Stimulated activated memory B cell treated with anti-CD40 and anti-IgM and Interleukin-4, amounts not matched to agents 10 μg/mL and 1 μg/mL and 100 μg/mL, for 72 hours (primary cell): ENCODE measurements at places on chromosomes 13 and 19.
A peak's percentile ranks its signal among the peaks of the same experiment; 100 is the strongest.

- peak; percentile 14 for ATAC-seq
These were observed 19.6 kb downstream of the MPND start for GRCh38 chr19:4362831-4363545.

DNA sequence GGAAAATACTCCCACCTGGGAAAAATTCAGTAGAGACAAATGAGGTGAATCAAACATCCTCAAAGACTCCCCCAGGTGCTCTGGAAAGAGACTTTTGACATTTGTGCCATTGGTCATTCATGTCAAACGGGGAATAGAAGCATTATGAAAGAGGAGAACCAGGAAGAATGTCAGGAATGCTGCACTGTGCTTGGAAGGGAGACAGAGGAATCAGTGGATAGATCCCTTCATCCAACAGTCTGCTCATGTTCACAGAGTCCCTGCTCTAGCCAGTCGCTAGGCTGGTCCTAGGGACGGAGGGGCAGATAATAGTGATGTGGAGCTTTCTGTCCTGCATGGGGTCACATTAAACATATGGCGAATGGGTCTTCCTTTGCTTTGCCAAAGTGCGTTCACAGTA, 384.4 kb downstream of the FGF9 start:
- ATAC-seq, result no peak

- no peak for ATAC-seq
These were observed 25.1 kb downstream of the CEACAM4 start for GRCh38 chr19:41601771-41602170.

GRCh38 chr19:40960062-40960685, 30.9 kb upstream of the CYP2B6 start:
- ATAC-seq, result no peak

GRCh38 chr13:58542530-58542929, 911.0 kb downstream of the PCDH17 start:
- no peak for ATAC-seq

DNA sequence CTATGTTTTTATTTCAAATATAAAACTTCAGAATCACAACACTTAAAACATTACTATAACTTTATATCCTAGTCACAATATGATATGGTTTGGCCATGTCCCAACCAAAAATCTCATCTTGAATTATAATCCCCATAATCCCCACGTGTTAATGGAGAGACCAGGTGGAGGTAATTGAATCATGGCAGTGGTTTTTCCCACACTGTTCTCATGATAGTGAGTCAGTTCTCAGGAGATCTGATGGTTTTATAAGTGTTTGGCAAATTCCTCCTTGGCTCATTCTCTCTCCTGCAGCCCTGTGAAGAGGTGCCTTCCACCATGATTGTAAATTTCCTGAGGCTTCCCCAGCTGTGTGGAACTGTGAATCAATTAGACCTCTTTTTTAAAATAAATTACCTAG, 307.6 kb downstream of the SPRY2 start:
- ATAC-seq, result no peak

DNA sequence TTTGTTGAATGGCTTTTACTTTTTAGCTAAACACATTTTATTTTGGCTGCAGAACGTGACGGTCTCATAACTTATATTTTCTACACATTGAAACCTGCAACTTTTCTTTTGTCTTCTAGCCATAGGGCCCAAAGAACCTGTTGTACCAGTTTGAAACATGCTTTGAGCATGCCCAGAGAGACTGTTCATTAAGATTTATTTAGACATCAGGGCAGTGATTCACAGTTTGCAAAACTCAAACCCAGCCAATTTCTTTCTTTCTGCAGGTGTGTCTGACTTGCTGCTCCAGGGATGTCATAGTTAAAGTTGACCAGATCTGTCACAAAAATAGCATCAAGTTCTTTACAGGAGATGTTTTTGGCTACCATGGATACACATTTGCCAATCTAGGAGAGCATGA, 22.0 kb downstream of the SAE1 start:
- ATAC-seq, result no peak

DNA sequence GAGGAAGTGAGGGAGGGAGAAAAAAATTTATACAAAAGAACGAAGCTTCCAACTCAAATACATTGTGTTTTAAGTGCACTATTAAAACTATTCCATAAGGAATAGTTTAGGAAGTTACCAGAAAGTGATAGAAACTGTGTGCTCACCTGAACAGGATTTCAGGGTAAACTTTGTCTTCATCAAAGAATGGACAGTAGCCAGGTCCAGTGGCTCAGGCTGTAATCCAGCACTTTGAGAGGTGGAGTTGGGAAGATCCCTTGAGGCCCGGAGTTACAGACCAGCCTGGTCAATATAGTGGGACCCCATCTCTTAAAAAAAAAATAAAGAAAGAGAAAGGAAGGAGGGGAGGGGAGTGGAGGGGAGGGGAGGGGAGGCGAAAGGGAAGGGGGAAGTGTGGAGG, 13.0 kb upstream of the CDADC1 start:
- ATAC-seq, result no peak

- ATAC-seq, result no peak
These were observed 40.5 kb upstream of the GAS6 start for GRCh38 chr13:113904411-113904810.

DNA sequence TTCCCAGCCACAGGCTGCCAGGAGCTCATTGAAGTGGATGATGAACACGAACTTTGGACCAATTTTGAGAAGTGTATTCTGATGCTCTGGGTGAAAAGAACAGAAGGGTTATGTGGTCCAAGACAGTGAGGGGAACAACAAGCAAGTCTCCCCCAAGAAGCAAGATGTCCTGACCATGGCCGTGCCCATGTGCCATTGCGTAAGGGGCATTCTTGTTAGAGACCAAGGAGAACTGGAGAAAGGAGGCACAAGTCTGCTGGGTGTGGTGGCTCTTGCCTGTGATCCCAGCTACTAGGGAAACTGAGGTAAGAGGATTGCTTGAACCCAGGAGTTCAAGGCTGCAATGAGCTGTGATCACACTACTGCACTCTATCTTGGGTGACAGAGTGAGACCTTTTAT, 27.0 kb upstream of the UBAC2 start:
- ATAC-seq, result no peak

- peak; percentile 91 for ATAC-seq
These were observed 4.6 kb upstream of the APC2 start for GRCh38 chr19:1445185-1445931.

DNA sequence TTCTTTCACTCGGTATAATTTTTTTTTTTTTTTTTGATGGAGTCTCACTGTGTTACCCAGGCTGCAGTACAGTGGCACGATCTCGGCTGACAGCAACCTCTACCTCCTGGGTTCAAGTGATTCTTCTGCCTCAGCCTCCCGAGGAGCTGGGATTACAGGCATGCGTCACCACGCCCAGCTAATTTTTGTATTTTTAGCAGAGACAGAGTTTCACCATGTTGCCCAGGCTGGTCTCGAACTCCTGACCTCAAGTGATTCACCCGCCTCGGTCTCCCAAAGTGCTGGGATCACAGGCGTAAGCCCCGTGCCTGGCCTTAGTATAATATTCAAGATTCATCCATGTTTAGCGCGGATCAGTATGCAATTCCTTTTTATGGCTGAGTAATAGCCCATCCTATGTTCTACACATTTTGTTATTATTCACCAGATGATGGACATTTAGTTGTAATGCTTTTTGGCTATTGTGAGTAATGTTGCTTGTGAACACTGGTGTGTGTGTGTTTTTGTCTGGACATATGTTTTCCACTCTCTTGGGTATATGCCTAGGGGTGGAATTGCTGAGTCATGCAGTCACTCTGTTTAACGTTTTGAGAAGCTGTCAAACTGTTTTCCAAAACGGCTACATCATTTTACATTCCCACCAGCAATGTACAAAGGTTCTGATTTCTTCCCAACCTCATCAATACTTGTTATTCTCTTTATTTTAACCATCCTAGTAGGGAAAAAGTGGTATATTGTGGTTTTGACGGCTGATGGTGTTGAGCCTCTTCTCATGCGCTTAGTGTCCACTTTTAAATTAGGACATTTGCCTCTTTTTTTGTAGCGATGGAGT, 22.9 kb downstream of the PLEKHF1 start:
- ATAC-seq, result no peak

DNA sequence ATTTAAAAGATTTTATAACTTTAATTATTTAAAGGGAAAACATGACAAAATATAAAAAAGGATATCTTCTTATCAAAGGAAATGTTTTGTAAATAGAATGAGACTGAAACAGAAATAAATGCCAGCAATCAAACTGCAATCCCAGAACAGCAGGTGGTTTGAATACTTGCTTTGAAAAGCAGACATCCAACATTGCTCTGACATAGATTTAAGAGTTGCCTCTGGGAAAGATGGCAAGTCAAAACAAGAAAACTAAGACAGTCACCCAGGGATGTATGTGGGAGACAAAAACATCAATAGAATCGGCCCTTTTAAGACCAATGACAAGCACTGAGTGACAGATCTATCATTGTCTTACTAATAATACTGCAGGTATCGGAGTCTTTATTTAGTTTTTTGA, 789.7 kb upstream of the GPC6 start:
- ATAC-seq, result no peak

GRCh38 chr19:47352095-47352494, 3.0 kb downstream of the DHX34 start:
- ATAC-seq, result no peak

DNA sequence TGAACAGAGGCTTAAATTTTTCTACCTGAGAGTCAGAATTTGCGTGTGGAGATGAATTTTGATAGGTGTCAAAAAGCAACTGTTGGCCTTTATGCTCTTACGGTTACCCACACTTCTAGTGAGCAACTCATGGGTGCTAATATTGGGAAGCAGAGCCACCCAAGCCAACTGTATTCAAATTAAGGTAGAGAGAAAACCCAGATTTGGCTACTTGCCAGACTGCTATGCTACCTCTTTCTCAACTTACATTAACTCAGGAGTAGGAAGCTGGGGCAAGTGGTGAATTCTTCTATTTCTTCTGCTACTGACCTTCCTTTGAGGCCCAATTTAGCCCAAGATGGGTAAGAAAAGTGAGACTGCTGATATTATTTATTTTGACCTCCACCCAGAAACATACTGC, 83.9 kb downstream of the OLFM4 start:
- no peak for ATAC-seq

- ATAC-seq, result no peak
These were observed 61.1 kb downstream of the MIPEP start for GRCh38 chr13:23828086-23828485.
